ENCODE measurements at places on chromosomes 2 and 18.

- DNase-seq, result no peak
Observed at GRCh38 chr18:74610051-74610615, 12.5 kb downstream of the ZNF407 start.

DNA sequence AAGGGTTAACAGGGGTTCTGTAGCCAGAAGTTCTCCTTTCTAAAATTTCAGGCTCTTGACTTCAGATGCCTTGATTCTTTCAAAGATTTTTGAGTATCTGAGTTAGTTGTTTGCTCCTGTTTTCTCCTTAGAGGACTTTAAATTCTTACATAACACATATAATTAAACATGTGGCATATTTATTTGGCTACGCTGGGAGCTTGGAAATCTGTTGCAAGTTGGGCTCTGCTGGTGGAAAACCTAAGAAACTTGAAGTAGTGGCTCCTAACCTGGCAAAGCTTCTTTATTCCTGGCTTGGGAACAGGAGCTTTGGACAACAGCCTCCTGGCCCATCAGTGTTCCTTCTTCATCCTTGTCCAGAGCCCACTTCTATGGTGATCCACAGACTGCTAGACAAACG, 72.6 kb downstream of the VIT start:
- no peak for DNase-seq

- DNase-seq, result no peak
Observed at GRCh38 chr18:48851599-48851960, 99.2 kb downstream of the SMAD7 start.

DNA sequence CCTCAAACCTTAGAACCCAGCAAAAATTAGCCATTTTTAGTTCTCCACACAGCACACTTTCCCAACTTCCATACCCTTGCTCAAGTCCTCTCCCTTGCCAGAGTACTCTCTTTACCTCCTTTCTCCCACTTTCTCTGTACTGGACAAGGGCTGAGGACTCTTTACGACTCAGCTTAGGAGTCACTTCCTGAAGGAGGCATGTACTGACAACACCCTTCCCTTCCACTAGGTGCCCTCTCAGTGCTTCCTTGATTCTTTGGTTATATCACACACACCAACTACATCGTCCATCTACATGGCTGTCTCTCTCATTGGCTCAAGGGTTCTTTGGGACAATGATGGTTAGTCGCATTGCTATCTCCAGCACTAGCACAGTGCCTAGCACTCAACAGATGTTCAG, 5.2 kb upstream of the C18orf63 start:
- peak; percentile 29 for DNase-seq

DNA sequence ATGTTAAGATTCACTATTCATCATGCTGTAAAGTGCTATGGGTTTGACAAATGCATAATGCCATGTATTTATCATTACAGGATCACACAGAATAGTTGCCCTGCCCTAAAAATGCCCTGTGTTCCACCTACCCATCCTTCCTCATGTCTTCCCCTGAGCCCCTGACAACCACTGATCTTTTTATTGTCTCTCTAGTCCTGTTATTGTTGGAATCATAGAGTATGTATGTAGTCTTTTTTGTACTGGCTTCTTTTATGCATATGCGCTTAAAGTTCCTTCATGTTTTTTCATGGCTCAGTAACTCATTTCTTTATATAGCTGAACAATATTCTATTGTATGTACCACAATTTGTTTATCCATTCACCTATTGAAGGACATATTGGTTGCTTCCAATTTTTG, 20.3 kb downstream of the CCDC150 start:
- DNase-seq, result no peak

GRCh38 chr2:32427672-32428610, 71.1 kb downstream of the BIRC6 start:
- no peak for DNase-seq

DNA sequence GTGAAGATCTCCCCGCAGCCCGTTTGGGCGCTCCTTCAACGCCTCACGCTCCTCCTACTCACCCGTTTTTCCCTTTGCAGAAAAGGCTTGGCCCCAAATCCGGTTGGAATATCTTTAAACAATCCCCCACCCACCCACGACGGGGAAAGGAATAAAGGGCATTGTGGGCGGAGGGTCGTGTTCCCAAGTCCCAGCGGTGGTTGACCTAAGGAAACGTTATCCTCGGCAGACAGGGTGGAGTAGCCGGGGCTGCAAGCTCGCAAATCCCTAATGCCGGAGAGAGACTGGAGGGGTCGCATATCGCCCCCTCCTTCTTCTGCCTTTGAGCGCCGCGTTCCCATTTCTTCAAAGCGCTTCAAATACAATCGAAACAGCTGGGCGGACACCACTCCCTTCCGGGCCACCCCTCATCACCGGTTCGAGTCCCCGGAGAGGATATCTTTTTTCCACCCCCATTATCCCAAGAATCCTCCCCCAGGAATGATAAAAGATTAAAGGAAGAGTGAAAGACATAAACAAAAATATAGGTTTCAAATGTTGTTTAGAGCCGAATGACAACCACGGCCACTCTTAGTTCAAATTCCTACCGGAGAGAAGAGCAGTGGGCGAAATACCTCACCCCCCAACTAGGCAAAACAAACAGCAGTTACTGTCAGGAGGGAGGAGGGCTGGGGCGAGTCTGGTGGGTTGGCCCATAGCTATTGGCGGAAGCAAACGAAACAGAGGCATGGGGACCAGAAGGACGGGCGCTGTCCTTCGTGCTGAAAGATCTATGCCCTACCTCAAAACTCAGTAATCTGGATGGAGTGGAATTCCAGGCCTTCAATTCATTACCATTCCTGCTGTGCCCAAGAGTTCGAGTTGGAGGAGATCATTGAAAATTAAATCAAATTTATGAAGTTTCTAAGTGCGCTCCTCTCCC, 2.8 kb upstream of the GAD1 start:
- peak; percentile 48 for DNase-seq

- DNase-seq, result no peak
Observed at GRCh38 chr2:181332044-181332605, 125.1 kb upstream of the ITGA4 start.

DNA sequence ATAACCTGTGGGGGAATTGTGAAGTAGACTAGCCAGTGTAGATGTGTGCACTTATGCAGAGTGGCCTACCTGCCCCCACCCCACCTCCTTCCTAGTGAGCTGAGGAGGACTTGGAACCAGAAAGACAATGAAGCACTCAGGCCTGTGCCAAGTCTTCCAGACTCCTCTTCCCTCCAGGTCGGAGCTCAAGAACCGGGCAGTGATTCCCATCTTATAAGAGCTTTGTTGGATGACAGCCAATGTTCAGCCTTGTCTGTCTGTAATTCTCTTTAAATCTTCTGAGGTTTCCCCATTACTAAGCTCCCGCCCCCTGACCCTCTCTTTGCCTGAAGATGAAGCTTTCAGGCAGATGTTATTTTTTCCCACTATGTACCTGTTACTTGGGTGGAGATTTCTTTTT, 121.0 kb downstream of the SMAD2 start:
- no peak for DNase-seq

- no peak for DNase-seq
Observed at GRCh38 chr18:55120896-55121295, 161.6 kb upstream of the CCDC68 start.

DNA sequence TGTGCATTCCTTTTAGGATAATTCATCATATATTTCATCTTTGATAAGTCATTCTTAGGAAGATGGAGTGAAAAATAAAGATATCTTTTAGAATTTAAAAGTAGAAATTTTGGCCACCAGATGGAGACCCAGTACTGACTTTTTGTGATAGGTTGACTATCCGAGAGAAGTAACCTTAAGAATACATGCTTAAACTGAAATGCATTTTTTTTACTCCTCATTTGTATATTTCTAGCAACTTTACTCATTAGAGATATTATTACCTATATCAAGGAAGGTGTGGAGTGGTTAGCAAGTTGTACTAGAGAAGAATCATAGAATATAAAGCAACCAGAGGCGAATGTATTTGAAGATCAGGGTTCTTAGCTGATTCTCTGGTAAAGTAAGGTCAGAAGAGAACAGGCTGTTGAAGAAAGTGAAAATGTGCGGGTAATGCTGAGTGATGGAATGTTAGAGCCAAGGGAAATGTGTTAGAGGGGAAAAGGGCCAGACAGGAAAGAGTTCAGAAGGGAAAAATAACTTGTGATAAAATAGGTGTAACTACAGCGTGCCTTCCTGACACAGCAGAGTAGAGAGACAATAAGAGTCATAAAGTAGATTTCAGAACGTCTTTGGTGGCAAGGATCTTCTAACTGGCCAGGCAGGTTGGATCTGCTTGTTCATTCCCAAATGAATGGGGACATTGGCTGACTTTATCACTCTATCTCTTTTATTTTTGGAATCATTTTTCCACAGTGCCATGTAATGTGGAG, 52.3 kb downstream of the TDRD15 start:
- no peak for DNase-seq

DNA sequence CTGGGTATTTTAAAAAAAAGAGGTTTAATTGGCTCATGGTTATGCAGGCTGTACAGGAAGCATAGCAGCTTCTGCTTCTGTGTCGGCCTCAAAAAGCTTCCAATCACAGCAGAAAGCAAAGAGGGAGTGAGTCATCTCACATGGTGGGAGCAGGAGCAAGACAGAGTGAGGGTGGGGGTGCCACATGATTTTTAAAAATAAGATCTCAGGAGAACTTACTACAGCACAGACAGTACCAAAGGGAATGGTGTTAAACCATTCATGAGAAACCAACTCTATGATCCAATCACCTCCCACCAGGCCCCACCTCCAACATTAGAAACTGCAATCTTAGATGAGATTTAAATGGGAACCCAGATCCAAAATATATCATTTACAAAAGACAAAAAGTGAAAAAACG, 14.6 kb downstream of the ZNF519 start:
- DNase-seq, result no peak

DNA sequence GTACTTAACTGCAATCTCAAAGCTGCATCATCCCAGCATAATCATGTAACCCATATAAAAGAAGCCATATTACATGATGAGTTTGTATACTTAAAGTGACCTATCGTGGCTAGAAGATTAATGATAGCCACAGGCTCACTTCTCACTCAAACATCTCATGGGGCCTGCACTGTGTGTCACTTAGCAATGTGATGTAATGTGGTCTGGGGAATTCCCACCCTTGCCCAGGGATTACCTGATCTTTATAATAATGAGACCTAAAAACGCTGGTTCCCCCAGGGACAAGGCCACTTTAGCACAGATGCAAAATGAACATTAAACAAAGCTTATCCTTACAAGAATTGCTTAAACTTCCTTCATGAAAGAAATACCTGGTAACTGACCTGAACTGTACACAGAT, 427.1 kb upstream of the CNTNAP5 start:
- no peak for DNase-seq

DNA sequence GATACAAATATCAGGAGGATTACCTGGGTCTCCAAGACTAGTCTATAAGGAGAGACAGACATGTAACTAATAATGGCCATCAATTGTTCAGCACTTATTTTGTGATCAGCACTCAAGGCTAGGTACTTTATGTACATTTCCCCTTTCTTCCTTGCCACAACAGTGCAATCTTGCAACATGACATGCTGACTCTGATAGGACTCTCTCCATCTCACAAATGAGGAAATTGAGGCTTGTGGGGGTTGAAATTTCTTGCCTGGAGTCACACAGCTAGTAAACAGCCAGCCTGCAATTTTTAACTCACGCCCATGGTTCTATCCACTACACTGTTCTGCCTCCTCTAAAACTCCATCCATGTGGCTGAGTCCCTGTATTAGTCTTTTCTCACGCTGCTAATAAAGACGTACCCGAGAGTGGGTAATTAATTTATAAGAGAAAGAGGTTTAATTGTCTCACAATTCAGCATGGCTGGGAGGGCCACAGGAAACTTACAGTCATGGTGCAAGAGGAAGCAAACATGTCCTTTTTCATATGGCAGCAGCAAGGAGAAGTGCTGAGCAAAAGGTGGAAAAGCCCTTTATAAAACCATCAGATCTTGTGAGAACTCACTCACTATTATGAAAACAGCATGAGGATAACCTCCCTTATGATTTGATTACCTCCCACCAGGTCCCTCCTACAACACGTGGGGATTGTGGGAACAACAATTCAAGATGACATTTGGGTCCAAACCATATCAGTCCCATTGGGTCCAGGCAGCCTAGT, 302.4 kb downstream of the PLCL1 start:
- no peak for DNase-seq

- no peak for DNase-seq
Observed at GRCh38 chr2:74005786-74006185, 21.1 kb downstream of the TET3 start.

DNA sequence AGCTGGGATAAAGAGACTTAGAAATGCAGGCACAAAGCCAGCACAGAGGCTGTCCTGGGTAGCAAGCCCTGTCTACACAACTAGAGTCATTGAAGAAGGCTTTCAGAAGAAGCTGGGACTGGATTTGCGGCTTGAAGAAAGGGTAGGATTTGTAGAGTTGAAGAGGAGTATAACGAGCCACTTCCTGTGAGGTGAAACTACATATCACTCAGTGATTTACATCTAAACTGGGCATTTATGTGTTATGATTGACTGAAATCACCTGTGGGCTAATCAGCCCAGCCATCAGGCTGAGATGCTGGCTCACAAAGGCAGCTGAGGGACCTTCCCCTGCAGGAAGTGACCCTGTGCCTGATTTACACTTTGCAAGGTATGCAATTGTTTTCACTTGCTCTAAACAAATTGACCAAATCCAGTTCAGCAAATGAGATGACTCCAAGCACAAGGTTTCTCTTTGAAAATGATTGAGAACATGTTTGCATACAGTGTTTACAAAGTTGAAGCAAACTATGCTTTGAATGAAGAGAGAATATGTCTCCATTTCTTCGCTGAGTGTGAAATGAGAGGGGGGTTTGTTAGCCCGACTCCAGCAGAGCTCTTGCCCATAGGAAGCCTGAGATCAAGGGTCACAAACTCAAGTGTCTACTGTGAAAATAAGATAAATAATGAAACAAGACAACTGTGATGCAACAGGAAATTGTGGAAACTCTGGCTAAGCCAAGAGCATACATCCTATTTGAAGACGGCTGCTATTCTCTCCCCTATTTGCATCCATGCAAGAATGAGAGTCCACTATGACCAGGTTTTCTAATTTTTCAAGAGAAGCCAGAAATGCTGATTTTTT, 69.3 kb upstream of the HK2 start:
- DNase-seq, result no peak

- no peak for DNase-seq
Observed at GRCh38 chr18:58337686-58338085, 291.2 kb downstream of the ALPK2 start.

DNA sequence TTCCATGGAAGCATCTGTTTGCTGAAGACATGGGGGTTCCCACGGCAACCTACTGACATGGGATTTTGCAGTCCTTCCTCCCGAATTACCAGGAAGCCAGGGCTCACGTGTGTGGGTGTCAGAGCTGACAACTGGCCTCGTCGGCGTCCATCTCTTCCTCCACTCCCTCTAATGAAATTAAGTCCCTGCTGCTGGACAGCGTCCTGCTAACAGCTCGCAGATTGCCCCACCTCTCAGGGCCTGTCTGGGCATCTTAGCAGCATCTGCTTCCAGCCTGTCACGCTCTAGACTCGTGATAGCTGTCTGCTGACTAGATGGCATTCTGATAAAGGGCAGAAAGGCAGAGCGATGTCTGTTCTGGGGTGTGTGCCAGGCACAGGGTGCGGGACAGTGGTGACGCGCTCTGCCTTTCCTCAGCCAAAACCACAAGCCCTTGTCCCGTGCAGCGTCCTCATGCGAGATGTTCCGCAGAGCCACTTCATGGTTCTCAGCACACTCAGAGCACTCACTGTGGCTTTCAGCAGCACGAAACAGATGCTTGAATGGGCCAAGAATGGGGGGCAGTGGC, 161.1 kb downstream of the ARL4C start:
- peak; percentile 55 for DNase-seq

GRCh38 chr2:196361606-196362326, 190.4 kb upstream of the STK17B start:
- DNase-seq, result peak; percentile 10

GRCh38 chr2:2524348-2524941, 193.4 kb upstream of the MYT1L start:
- no peak for DNase-seq

All from RWPE1 (cell line).